ENCODE measurements at places on chromosomes 13 and 19. TPM values are rescaled to one million over a fixed set of nuclear protein-coding genes. Genes with fewer than 3 reads are reported as not detected.
A peak's percentile ranks its signal among the peaks of the same experiment; 100 is the strongest.

APOC4 gene
- not detected for total RNA-seq

NKPD1 gene
- total RNA-seq = under 0.01 TPM

CLDND2 gene
- not detected for total RNA-seq

SULT2B1 gene
- total RNA-seq = not detected

PSPN gene
- total RNA-seq = 0.54 TPM

GRCh38 chr13:94296471-94296870, 183.0 kb downstream of the DCT start:
- DNase-seq = peak; percentile 51
- H3K36me3 ChIP-seq = no peaks in the 10 kb centered on the region
- H3K27ac ChIP-seq = no peak overlapping the region
- no peak overlapping the region for H3K4me3 ChIP-seq
- no peaks in the 10 kb centered on the region for H3K4me1 ChIP-seq

- no peak overlapping the region for H3K4me3 ChIP-seq
- peaks cover 2% of the 10 kb centered on the region for H3K27me3 ChIP-seq
- no peak overlapping the region for H3K27ac ChIP-seq
- no peaks in the 10 kb centered on the region for H3K4me1 ChIP-seq
- no peaks in the 10 kb centered on the region for H3K36me3 ChIP-seq
These were observed 579.6 kb downstream of the DIAPH3 start for GRCh38 chr13:59584101-59584500.

GRCh38 chr13:104034891-104035290, 968.7 kb upstream of the SLC10A2 start:
- H3K36me3 ChIP-seq = no peaks in the 10 kb centered on the region
- DNase-seq = no peak
- no peak overlapping the region for H3K27ac ChIP-seq
- no peaks in the 10 kb centered on the region for H3K27me3 ChIP-seq
- no peaks in the 10 kb centered on the region for H3K4me1 ChIP-seq

DNA sequence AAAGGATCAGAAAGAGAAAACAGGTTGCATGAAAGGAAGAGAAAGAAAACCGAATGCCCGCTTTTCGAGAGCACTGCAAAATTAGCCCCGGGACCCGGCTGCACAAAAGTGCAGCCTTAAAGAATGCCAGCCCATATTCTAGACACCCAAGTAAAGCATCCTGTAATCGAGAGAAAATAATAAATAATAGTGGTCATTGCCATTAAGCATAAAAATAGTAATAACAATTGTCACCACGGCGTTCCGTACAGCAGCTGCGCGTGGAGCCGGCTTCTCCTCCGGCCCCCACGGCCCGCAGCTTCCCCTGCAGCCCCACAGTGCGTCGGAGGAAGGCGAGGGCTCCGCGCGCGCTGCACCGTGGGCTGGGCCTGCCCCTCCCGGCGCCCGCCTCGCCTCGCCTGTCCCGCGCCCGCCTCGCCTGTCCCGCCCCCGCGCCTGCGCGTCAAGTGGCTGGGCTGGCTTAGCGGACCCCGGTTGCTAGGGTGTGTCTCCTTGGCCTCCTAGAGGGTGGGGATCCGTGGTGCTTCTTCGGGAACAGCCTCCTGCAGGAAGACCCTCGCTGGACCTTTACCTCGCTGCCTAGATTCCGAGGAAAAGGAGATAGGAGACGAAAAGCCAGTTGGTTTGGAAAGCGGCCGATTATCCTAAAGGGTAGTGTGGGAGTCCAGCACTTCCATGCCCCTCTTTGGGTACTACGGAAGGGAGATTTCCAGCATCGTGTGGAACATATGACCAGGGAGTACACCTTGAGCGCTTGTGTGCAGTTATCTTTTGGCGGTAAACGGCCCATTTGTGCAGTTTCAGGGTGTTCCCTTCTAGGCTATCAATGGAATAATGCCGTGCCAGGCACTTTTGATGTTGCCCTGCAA, at the start of gene LRRC63:
LRRC63 (plus strand) TSS at position 446 of the 869 bp plus-strand sequence. CDS start 1,107 bp downstream, outside the sequence.
- no peaks in the 10 kb centered on the region for H3K4me1 ChIP-seq
- H3K4me3 ChIP-seq = peak within 1 kb of the TSS; percentile 28
- no peak for DNase-seq
- H3K27ac ChIP-seq = no peak within 1 kb of the TSS
- H3K27me3 ChIP-seq = peaks cover 16% of the 10 kb centered on the region

DNA sequence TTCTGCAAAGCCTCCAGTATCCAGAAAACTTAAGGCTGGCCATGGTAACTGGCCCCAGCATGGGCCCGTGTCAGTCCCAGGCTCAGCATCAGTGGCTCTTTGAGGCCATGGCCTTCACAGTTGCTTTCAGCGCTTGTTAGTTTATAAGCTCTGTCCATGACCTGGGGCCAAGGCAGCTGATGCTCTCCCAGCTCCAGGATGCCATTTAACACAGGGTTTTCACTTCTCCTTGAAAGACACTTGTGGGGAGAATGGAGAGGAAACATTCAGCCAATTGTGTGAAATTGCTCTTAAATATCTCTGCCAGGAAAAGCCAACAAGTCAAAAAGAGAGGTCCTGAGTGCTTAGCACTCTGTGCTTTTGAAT, 321.3 kb downstream of the FOXO1 start:
- no peak overlapping the region for H3K27ac ChIP-seq
- H3K4me1 ChIP-seq = no peaks in the 10 kb centered on the region
- H3K36me3 ChIP-seq = no peaks in the 10 kb centered on the region
- H3K4me3 ChIP-seq = no peak overlapping the region
- no peak for DNase-seq

Data from IMR-90 (cell line).